Adrenal gland (tissue), 19 donors: ENCODE measurements at places on chromosomes 1 and 21. TPM values are rescaled to one million over a fixed set of nuclear protein-coding genes. Genes with fewer than 3 reads are reported as not detected.

DNA sequence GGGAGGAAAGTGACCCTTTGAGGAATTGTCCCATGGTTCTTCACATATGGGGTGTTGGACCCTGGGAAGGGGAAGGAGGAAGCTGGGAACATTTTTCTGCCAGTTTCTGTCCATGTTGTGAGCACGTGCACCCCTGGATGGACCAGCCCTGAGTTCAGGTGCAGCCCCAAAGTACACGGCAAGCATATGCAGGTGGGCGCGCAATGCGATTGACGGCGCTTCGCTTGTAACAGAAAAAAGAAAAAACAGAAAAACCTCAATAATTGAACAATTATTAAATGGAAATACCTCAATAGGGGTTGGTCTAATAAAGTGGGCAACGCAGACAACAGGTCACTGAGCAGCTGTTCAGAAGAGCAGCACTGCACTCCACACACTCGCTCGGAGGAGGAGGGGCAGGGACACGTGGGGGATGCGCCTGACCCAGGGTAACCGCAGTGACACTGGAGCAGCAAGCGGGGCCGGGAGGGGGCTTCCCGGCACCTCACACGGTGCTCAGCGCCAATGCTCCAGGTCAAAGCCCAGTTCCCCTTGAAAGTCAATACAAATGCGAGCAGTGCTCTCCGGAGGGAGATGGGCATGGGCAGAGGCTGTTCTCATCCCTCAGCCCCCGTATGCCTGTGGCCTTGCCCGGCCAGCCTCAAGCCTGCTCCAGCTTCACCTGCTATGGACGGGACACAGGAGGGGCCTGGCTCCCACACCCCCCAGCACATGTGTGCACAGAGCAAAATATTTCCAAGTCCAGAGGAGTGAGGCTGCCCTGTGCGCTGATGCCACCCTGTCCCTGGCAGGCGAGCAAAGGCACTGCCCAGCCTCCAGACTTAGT is 6.6 kb upstream of the ACTRT2 start:
- no peak for DNase-seq

DNA sequence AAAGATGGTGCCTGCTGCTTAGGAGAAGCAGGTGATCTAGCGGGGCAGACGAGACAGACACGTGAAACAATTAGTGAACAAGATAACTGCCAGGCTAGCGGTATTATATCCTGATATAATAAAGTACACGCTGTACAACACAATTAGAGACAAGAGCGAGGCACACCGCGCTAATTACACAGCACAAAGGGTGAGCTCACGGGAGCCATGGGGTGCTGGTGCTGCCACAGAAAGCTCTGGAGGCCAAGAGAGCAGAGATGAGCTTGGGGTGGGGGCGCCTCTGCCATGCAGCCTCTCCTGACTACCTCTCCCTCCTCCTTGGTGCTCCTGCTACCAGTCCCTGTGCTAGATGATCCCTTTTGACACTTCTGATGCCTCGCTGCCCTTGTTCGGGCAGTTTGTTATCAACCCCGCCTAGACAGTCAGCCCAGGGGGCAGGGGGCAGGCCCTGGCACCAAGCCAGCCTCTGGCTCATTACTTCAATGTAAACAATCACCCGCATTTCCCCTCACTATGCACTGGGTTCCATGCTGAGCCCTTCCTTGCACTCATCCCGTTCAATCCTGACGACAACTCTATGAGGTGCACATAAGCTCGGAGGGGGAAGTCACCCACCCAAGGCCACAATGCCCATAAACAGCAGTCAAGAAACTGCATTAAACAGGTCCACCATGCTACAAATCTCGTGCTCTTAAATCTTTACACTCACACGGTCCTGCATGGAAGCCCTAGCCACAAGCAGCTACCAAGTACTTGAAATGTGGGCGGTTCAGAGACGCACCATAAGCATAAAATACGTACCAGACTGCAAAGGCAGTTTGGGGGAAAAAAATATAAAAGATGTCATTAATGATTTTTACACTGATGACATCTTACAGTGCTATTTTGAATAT is 103.0 kb downstream of the SSBP3 start:
- DNase-seq = no peak

- DNase-seq = no peak
These were observed 3.2 kb downstream of the TEX50 start for GRCh38 chr1:173638043-173639021.

DNA sequence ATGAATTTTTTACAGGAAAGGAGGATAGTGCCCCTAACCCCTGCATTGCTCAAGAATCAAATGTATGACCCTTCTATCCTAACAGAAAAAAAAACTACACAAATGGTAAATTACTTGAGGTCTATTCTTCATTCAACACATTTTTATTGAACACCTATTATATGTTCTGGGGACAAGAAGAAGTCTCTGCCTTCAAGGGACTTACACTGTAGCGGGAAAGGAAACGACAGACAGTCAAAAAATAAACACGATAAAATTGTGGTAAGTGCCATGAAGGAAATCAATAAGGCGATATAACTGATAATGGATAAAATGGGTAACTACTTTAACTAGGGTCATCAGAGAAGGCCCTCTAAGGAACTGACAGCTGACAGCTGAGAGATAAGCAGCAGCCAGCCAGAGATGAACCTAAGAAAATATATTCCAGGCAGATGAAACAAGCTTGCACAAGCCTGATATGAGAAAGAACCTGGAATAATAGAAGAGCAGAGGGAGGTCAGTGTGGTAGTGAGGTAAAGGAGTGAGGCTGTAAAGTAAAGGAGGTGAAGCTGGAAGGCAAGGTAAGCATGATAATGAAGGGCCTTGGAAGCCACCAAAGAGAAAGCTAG is 66.4 kb downstream of the PHTF1 start:
- no peak for DNase-seq

DNA sequence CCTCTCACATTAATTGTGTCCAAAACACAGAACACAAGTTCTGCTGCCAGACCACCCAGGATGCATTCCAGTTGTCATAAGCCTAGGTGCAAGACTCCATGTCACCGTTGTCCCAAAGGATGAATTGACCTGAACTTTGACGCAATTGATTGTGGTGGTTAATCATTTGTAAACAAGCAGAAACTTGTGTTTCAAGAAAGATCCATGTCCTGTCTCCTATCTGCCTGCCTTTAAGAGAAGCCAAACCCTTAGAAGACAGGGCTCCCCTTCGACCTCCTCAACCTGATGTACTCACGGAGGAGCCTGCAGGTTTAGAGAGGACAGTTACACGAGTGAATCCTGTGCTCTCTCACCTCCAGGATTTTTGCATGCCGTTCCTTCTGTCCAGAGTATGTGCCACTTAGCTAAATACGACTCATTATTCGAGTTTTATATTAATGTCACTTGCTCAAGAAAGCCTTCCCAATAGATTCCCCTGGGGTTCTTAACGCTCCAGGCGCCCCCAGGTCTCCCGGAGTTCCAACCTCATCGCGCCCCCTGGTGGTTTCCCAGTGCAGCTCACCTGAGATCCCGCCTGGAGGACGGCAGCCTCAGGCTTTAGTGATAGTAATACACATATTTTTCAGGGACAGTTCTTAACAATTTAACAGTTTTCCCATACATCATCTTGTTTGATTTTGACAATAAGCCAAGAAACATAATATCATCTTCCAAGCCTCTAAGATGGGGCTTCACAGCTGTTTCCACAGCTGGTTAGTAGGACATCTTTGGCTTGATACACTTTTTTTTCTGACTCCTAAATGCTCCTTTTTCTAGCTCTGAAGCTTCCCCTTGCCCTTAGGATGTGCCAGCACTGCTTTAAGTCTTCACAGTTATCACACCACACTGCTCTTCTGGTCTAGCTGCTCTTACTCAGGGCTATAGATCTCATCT is 2.4 kb upstream of the C8B start:
- DNase-seq = no peak

Gene SNX7
- polyA plus RNA-seq = 3.3 TPM

Gene MX2
- polyA plus RNA-seq = 10.4 TPM

Gene KMO
- 1.6 TPM for polyA plus RNA-seq

Gene DISP3
- polyA plus RNA-seq = 0.64 TPM

Gene NTMT2
- not detected for polyA plus RNA-seq
